Tibial nerve (tissue), 4 donors: ENCODE measurements at places on chromosomes 16 and 17. TPM values are rescaled to one million over a fixed set of nuclear protein-coding genes. Genes with fewer than 3 reads are reported as not detected.

GRCh38 chr16:86294535-86295196 lies 215.7 kb upstream of the FOXF1 start:
- DNase-seq = no peak

GRCh38 chr16:58487566-58488351 lies 12.2 kb upstream of the NDRG4 start:
- DNase-seq = peak; percentile 66

DNA sequence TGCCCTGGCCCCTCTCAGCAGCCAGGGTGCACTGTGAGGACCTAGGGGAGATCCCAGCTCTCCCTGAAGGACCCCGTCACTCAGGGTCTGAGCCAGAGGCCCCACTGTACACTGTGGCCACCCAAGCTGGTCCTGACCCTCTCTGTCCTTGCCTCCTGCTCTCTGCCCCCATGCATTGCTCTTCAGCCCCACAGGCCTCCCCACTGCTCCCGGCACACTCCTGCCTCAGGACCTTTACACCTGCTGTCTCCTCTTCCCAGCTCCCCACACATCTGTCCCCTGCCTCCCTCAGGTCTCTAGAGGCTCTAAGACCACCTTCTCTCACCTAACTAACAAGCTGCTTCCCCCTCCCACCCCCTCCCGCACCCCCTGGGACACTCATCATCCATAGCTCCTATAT lies 12.9 kb upstream of the RAI1 start:
- DNase-seq = no peak

GRCh38 chr17:42809250-42809649 lies 10.6 kb downstream of the CNTD1 start:
- peak; percentile 58 for DNase-seq

PDPR gene
- 23.2 TPM for total RNA-seq

TMC5 gene
- not detected for total RNA-seq

DNA sequence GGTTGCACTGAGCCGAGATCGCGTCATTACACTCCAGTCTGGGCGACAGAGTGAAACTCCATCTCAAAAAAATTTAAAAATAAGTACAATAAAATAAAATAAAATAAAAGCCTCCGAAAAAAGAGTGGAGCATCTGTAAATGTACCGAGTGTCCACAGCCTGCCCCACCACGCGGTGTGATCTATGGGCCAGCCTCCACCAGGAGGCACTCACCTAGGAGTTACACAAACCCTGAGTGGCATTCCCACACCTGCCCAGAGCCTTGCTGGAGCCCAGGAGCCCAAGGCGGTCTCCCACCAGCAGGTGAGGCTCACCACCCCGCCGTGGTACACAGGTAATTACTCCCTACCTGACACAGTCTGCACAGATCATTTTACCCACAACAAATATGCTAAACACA lies 183.2 kb downstream of the ZNF423 start:
- no peak for DNase-seq
